ENCODE measurements at places on chromosomes 12 and 14.

DNA sequence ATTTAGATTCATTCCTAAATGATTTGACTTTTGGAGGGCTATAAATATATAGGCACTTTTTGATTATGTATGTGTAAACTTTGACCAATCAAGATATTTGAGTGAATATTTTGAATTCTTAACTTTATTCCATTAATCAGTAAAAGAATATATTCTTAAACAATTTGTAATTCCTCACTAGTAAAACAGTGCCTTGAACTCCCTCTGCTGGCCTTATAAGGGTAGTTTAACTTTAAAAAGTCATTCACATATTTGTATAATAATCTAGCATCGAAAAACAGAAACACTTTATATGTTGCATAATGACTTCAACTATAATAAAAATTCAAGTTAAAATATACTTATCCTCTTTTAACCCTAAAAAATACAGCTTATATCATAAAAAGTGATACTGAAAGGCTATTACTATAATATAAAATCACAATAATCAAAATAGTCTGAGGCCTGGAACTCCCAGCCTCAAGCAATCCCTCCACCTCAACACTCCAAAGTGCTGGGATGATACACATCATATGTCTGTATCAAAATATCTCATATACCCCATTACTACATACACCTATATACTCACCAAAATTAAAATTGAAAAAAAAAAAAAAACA is 31.2 kb downstream of the CCDC59 start:
- no peak for DNase-seq

DNA sequence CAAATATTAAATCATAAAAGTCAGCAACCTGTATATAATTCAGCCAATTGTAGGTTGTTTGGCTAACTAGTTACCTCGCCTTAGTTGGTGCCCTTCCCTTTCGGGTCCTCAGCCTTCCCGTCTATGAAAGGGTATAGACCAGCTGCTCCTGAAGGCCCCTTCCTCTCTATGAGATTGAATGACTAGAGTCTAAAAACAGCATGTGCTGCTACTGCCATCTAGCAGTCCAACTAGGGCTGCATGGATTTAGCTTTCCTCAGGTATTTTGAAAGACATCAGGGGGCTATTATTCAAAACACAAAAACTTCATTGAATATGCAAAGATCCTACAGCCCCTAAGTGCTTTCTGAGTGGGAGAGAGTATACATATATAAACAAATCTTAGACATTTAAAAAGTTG is 37.0 kb upstream of the TMEM263 start:
- no peak for DNase-seq

- no peak for DNase-seq
Measured at GRCh38 chr14:58249611-58250010, 5.0 kb downstream of the PSMA3 start.

- DNase-seq: no peak
Measured at GRCh38 chr14:93847473-93847872, 59.2 kb upstream of the PRIMA1 start.

GRCh38 chr14:102046337-102047278 is 40.2 kb downstream of the HSP90AA1 start:
- peak; percentile 72 for DNase-seq

DNA sequence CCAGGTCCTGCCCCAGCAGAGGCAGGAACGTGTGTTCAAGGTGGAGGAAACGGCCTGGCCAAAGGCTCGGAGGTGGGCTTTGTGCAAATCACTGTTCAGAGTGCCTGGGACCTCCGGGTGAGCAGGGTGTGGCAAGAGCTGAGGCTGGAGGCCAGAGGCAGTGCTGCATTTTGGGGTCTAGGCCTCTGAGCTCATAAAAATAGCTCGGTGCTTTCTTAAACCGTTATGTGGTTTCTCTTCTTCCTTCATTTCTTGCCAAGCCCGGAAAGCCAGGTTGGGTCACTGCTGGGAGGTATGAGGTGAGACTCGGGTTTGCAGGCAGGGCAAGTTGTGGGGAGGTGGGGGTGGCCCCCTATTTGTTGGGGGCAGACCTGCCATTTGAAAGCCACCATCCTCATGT is 178.8 kb upstream of the MYL2 start:
- DNase-seq: no peak

DNA sequence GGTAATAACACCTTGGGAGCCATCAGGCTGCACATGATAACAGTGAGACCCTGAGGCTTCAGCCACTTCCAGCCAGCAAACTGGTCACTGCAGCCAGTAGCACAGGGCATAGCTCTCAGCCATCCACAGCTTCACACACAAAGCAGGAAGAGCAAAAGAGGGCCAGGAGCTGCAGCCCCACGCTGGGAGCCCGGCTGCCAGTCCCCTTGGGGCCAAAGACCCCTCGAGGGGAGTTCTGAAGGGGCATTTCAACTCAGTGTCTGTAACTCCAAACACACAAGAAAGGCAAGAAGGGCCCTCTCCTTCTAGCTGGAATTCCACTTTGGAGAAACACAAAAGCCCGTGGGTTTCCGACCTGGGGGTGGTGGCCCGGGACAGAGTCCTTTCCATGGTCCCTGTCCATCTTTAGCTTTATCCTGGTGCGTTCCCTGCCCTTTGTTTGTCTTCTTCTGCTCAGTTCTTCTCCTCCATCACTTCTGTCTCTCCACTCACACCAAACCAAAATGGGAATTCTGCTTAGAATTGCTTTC is 151.8 kb upstream of the FKBP4 start:
- no peak for DNase-seq

GRCh38 chr12:1842905-1843640 is 22.7 kb downstream of the LRTM2 start:
- DNase-seq: no peak

- no peak for DNase-seq
Measured at GRCh38 chr12:110223777-110224378, 57.2 kb upstream of the ATP2A2 start.

DNA sequence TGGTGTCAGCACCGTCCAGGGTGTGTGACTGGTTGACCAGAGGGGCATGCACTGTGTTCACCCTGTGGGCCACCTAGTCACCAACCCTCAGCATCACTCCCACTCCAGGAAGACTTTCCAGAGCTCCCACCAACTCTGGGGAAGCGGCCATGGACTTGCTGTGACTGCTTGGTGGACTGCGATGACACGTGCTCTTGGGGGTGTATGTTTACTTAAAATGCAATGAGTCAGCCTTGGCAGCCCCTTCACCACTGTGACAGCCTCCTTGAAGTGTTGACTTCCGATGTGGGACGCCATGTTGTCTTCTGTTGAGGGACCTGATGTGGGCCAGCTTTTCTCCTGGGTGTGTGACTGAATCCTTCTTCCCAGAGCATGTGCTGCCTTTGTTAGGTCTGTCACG is 151.1 kb upstream of the RTL1 start:
- no peak for DNase-seq

- no peak for DNase-seq
Measured at GRCh38 chr12:1277905-1278304, 286.9 kb downstream of the ERC1 start.

GRCh38 chr12:49675137-49675536 is 32.1 kb downstream of the FMNL3 start:
- DNase-seq: no peak

GRCh38 chr12:18926188-18926587 is 188.3 kb downstream of the CAPZA3 start:
- no peak for DNase-seq
